NCI-H2081 treated with DMSO at 0.1 percent for 48 hours (cell line): ENCODE measurements at places on chromosomes 12 and 14.

GRCh38 chr12:116236148-116236731, 41.3 kb downstream of the MED13L start:
- peak; percentile 26 for DNase-seq

DNA sequence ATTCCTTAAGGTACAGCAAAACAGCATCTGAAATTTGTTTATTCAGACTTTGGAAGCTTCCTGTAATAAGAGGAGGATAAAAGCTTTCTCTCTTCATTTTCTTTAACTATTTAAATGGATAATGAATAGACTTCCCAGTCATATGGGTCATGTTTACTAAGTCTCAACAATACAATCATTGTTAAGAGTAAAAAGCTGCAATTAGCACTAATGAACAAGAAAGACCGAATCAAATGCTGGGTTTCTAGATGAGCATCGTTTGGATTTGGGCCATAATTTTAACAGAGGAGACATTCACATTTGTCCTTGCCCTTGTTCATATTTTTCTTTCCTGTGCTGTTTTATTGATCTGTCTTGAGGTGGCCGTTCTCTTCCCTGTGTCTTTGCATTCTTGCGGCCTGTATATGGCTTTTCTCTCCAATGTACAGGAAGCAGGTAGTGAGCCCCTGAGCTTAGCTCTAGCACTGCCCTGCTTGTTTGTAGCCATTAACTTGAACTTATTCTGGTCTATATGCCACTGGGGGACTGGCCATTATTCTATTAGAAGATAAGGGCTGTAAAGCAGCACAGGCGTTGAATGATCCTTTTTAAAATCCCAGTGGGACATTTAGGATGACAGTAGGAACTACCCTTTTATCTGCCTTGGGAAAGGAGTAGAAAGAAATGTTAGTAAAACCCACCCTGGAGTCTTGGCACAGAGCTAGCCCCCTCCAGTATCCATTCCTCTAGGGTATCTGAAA, 34.6 kb downstream of the ABHD12B start:
- no peak for DNase-seq

- DNase-seq: no peak
Observed at GRCh38 chr14:87229131-87229530, 763.9 kb downstream of the GALC start.

DNA sequence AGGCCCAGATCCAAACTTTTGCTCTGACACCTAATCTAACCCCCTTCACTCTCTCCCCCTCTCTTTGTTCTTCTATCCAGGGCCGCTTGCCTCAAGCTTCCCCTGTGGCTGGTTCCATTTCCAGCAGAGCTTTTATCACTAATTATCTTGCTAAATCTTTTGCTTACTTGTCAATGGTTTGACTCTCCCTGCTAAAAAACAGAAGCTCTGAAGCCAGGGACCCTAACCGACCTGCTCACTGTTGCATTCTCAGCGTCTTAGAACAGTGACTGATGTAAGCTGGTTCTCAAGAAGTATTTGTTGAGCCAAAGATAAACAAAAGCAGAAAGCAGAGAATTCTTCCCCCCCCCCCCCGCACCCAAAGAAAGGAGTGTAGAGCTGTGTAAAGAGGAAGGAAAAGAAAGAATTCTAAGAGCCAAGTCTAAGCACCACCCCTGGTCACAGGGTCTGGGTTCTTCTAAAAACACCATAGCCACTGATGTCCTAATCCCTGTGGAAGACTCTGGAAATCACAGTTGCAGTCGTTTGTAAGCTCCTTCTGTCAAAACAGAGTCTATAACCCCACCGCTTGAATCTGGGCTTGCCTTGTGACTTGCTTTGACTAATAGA, 385.8 kb downstream of the MED13L start:
- no peak for DNase-seq

GRCh38 chr12:9327320-9327719, 119.1 kb upstream of the PZP start:
- no peak for DNase-seq

DNA sequence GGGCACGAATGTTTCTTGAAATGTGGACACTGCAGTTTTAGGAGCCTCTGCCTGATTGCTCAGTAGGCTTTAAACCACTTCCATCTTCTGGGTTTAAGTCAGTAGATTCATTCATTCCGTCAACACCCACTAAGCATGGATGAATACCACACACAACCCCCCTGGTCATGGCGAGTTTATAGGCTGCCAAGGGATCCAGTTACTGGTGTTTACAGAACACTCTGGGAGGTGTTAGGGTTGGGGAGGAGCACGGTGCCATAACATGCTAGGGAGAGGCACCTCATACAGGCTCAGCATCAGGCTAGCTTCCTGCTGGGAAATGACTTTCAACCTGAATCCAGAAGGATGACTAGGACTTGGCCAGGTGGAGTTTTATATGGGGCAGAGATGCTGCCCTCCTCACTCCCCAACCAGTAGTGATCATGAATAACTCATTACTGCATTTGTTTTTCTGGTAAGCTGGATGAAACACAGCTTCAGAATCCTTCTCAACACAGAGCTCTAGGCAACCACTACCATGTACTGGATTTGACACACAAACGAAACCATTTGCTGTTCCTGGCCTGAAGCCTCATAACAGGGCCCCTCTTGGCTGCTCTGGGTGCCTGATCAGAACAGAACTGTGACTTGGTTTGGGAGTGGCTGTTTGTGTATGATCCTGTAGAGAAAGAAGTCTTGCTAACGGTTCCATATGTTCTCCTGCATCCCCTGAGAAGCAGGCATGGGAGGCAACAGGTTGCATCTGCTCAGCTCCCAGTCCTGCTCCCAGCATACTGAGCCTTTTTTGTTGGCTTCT, 47.9 kb downstream of the FBXW8 start:
- no peak for DNase-seq

- no peak for DNase-seq
Observed at GRCh38 chr14:52467515-52468266, 84.6 kb downstream of the TXNDC16 start.

GRCh38 chr14:36428350-36428749, 91.7 kb downstream of the NKX2-1 start:
- DNase-seq: no peak

DNA sequence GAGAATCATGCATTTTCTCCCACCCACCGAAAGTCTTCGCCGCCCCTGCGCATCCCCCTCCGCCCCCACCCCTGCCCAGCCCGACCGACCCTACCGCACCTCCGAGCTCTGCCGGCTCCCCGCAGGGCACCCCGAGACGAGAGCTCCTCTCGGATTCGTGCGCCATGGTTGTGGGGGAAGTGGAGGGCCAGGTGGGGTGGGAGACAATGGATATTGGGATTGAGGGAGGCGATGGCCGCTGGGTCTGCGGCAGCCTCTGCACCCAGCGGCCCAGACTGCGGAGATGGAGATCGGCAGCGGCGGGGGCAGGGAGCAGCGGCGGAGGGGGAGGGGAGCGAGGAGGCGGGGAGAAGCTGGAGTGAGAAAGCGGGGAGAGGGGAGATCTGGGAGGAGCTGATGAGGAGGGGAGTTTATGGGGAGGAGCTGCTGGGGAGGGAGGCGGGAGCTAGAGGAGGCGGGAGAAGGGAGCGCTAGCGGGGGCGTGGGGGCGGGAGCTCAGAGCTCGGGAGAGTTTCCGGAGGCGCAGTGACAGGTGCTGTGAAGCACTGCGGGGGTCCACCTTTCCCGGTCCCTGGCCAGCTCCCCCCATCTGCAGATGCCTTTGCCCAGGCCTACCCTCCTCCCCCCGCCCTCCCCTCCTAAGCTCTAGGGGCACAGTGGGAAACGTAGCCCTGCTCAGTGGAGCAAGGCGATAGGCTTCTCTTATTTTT, at the start of gene SALL2:
SALL2 (minus strand) TSS at position 385 of the 710 bp plus-strand sequence; CDS start at position 166, 219 bp downstream.
- peak; percentile 59 for DNase-seq

DNA sequence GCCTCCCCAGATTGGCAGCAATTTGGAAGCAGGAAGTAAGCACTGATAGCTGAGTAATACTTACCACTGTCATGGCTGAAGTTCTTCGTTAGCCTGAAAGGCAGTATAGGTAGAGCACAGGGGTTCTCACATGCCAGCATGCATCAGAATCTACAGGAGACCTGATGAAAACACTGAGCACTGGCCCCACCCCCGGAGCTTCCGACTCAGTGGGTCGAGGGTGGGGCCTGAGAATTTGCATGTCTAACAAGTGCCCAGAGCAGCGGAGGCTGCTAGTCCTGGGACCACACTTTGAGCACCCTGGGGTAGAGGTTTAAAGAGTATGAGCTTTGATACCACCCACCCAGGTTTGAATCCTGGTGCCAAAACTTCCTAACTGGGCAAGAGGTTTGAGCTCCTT, 89.6 kb downstream of the FBXW8 start:
- no peak for DNase-seq

- no peak for DNase-seq
Observed at GRCh38 chr12:2396448-2396871, 343.7 kb downstream of the CACNA1C start.

GRCh38 chr14:29529418-29529817, 398.2 kb downstream of the PRKD1 start:
- no peak for DNase-seq

- no peak for DNase-seq
Observed at GRCh38 chr12:93530358-93530757, 42.1 kb upstream of the SOCS2 start.
